ENCODE measurements at places on chromosomes 6 and 20. TPM values are rescaled to one million over a fixed set of nuclear protein-coding genes. Genes with fewer than 3 reads are reported as not detected.

KIFC1 gene
- total RNA-seq, result 19.0 TPM

SIRPD gene
- total RNA-seq, result not detected

MCCD1 gene
- not detected for total RNA-seq

OR2H2 gene
- not detected for total RNA-seq

- H3K4me3 ChIP-seq, result no peak overlapping the region
- H3K27ac ChIP-seq, result no peak overlapping the region
- no peak for DNase-seq
- no peaks in the 10 kb centered on the region for H3K27me3 ChIP-seq
- H3K36me3 ChIP-seq, result no peaks in the 10 kb centered on the region
Observed at GRCh38 chr6:140590641-140591040, 1216.2 kb upstream of the CITED2 start.

DNA sequence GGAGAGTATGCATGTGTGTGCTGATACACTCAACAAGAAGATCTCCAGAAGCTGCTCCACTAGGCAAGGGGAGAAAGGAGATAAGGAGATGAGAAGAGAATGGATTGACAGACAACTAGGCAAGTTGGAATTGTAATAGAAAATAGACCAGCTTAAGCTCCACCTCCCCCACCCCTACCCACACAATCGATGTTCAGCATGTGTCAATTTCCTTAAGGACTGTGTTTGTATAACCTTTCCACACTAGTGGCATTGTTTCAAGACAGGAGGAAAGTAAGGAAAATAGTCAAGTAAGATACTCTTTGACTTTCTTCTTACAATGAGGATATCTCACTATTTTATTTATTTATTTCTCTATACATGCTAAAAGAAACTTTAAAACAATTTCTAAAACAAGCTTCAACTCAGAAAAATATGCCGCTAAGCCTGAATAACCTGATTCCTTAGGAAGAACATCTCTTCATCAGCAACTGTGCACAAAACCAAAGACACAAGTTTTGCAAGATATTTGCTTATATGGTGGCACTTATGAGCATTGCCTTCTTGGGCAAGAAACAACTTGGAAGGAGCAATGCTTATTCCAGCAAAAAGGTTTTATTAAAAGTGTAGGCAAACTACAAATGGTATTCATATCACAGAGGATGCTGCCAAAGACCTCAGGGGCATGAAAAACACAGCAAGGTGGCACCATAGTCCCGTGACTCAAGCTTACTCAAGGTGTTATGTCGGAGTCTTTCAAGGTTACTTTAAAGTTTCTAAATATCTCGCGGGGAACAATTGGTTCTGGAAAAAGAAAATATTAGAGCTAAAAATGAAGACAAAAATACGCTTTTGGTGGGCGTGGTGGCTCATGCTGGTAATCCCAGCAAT lies 249.1 kb downstream of the COL12A1 start:
- H3K27ac ChIP-seq, result no peak overlapping the region
- peaks cover 3% of the 10 kb centered on the region for H3K4me1 ChIP-seq
- H3K4me3 ChIP-seq, result no peak overlapping the region
- no peaks in the 10 kb centered on the region for H3K36me3 ChIP-seq
- no peak for DNase-seq
- H3K27me3 ChIP-seq, result no peaks in the 10 kb centered on the region

DNA sequence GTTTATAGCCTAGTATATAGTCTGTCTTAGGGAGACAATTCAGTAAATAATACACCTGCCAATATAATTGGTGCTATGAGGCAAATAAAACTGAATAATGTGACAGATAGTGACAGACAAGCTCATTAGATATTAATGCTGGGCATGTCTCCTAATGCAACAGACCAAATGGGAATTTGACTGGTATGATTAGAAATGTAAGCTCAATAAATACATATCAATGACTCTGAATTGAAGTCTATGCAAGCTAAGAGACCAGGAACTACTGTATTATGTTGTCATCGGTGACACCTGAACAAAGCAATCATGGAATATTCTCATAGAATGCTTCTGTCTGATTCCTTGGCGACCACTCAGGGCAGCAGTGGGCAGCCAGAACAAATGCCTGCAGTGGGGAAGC lies 2.5 kb upstream of the SNX3 start:
- no peak for DNase-seq
- H3K4me3 ChIP-seq, result no peak overlapping the region

DNA sequence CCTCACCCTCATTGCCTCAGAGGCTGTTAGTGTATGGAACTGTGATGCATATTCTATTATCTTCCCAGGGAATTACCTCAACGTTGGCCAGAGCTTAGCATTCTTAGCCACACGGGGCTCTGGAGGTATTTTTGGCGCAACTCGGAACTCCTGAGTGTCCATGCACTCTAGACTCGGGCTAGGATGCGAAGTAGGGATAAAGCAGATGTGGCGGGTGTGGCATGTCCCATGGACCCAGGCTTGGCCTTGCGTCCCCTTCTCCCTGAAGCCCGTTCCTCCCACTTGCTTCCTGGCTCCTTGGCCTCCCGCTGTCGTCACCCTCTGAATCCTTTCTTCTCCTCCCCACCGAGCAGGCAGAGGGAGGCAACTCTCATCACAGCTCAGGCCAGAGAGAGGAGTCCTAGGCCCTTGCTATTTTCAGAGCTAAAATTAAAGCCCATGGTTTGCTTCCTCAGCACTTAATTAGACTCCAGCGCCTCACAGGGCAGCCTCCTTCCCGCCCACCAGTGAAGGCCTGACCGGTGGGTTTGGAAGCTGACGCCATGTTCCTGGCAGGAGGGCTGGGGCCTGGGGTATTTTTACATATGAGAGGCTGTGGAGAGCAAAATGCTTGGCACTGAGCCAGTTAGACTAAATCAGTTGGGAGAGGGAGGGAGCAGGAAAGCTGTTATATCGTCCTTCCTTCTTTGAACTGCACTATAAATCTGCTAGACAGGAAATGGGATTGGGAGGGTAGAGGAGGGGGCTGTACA lies 138.7 kb downstream of the FOXO3 start:
- H3K4me3 ChIP-seq, result no peak overlapping the region
- H3K27ac ChIP-seq, result no peak overlapping the region
- no peak for DNase-seq
- peaks cover 11% of the 10 kb centered on the region for H3K36me3 ChIP-seq

DNA sequence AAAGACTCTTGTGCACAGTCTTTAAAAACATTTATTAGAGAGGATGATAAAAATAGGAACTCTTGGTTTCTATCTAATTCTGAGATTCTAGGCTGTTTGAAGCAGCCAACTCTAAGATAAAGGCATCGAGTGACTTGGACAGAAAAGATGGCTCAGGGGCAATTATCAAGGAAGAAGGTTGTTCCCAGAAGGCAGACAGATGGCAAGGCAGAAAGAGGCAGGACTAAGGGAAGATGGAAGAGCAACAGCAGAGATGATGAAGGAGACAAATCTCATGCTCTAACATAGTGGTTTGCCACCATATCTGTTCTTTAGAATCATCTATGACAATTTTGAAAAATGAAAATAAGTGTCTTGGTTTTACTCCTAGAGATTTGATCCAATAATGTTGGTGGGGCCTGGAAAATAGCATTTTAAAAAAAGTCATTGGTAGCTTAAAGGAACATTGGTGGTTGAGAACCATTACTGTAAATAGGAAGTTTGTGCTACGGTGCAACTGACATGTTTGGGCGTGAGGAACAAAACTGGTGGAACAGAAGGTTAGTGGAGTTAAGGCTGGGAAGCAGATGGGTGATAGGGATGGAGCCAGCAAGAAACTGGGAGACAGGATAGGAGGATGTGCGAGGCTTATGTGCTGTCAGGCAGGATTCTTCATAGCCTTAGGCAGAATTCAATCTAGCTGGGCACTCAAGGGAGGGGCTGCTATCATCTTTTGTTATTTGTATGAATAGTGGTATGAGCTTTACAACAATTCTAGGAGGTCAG lies 751.1 kb downstream of the DHX35 start:
- no peaks in the 10 kb centered on the region for H3K27me3 ChIP-seq
- DNase-seq, result no peak
- no peaks in the 10 kb centered on the region for H3K4me1 ChIP-seq
- no peak overlapping the region for H3K27ac ChIP-seq
